Motor neuron (in vitro differentiated cells): ENCODE measurements at places on chromosomes 6 and 20.

- ATAC-seq: no peak
Observed at GRCh38 chr20:10987651-10988383, 314.0 kb upstream of the JAG1 start.

DNA sequence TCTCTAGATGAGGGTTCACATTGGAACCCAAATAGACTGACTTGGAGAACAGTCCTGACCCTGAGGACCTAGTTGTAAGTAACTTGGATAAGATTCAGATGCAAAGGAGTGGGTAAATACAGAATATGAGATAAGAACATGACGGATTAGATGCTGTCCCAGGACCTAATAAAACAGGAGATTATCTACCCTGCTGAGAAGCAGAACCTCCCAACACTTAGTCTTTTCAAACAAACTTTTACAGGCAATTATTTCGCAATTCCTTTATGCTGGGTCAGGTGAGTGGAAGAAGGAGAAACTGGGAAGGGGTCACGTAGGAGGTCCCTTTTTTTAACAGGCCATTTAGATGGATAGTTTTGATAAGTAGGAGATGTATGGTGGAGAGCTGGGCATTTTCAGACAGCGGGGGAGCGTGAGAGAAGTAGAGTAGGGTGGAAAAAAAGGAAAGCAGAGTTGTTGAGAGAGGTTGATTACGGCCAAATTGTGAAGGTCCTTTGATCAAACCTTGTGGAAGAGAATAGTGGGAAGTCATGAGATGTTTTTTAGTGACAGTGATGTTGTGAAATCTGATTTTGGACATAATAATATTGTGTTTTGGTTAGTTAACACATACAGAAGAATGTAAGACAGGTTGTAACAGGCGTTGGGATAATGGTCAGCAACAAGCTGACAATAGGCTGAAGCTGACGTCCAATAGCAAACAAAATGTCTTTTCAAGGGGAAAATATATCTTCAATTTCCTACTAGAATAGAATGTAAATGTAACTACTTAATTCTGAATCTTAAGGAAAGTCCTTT lies 32.8 kb downstream of the FAM83B start:
- ATAC-seq: no peak

GRCh38 chr6:72283571-72283970 lies 338.3 kb upstream of the KCNQ5 start:
- ATAC-seq: no peak

- no peak for ATAC-seq
Observed at GRCh38 chr6:68237205-68237604, 397.9 kb upstream of the ADGRB3 start.

DNA sequence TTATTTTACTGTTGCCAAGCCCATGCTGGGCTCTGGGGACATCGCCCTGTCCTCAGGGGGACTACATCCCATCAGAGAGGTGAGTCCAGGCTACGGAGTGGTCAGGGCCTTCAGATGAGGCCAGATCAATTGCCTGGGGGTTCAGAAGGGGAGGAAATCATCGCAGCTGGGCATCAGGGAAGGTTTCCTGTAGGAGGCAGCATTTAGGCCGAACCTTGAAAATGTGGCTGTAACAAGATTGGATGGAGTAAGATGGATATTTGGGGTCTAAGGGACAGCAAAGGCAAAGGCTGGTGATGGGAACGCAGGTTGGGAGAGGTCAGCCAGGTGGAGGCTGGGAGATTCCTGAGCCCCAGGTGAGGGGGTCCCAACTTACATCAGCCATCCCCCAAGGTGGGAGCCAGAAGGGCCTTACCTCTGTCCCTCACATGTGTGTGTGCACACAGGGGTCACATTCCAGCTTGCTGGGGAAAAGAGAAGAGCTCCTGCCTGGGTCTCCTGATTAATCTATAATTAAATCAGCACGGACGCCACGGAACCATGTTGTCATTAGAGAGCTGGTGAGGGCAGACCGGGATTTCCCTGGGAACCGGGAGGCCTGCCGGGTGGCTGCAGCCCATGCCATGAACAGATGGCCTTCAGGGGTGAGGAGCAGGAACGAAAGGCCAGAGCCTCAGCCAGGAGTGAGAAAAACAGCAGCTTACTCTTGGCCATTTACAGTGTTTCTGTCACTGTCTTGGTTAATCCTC lies 30.5 kb upstream of the DLGAP4 start:
- peak; percentile 28 for ATAC-seq

- no peak for ATAC-seq
Observed at GRCh38 chr6:13848522-13849150, 34.3 kb upstream of the MCUR1 start.

- no peak for ATAC-seq
Observed at GRCh38 chr20:57787151-57787989, 77.6 kb upstream of the PMEPA1 start.

DNA sequence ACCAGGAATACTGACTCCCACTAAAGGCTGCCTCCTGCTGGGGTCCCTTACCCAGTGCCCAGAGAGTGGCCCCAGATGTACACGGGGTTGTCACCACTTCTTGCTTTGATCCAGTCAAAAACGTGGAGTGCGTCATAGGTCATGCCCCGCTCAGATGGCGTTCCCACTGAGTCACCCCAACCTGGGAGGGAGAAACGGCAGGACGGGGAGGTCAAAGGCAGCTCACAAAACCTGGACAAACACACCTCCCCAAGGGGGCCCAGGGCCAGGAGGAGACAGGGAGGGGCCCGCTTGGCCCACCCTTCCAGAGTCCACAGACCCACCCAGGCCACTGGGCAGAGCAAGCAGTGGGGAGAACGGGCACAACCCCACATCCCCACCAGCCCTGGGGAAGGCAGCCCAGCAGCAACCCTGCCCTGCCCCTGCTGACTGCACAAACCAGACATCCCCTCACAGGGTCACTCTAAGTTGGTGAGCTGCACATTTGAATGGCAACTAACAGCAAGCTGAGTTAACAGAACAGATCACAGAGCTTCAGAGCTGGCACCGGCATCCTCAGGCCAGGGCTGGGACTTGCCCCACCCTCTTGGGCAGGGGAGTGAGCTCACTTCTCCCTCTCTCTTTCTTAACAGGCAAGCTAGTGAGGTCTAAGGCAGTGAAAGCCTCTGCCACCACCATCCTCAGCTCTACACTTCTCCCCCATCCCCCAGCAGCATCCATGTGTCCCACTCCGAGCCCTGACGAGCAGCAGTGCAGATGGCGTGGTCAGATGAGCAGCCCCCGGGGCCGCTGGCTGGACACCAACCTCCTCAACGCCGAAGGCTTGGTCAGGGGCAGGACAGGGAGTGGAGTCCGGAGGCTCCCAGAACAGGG lies 61.7 kb downstream of the PYGB start:
- ATAC-seq: peak; percentile 83

GRCh38 chr6:89956182-89956581 lies 61.9 kb downstream of the GJA10 start:
- no peak for ATAC-seq

DNA sequence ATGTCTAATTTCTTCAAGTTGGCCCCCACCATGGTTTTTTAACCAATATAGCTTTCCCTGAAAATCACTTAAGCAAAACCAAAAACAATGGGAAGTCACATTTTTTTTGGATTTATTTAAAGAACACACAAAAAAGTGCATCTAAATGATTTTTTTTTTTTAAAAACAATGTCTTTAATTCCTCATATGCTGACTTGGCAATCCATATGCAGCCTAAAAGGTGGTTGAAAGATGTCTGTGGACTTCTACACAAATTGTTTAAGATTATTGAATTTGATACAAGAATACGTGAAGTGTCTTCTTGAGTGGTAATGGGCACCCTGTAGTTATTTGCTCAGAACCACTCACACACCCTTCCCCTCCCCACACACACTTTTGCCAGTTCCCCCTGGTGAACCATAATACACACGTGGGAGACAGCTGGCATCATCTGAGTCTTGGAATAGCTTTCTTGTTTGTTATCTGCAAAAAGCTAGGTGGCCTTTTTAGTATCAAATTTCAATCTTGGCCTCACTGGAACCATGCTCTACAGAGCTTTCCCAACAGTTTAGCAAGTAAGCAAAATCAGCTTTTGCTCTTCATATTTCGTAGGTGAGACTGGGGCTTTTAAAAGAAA lies 60.9 kb upstream of the TULP1 start:
- no peak for ATAC-seq

GRCh38 chr6:45185403-45186251 lies 142.5 kb upstream of the RUNX2 start:
- no peak for ATAC-seq

DNA sequence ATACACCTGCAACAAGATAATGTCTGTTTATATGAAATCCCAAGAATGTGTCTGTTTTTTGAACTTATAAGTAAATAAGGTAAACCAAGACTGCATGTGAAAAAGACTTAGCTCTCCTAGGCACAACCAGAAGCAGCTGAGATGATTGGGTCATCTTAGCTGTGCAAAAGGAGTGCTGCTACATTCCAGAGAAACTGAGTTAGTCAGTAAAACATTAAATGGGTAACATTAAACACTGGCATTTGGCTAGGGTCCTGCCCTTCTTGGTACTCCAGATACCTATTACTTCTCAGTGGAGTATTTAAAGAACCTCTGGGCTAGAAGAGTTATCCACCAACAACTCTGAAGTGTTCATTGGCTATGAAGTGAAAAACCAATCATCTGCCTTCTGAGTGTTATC lies 47.8 kb downstream of the ILRUN start:
- ATAC-seq: no peak

GRCh38 chr6:9399916-9400315 lies 964.6 kb upstream of the SLC35B3 start:
- no peak for ATAC-seq

- no peak for ATAC-seq
Observed at GRCh38 chr6:16535564-16535963, 225.7 kb downstream of the ATXN1 start.

DNA sequence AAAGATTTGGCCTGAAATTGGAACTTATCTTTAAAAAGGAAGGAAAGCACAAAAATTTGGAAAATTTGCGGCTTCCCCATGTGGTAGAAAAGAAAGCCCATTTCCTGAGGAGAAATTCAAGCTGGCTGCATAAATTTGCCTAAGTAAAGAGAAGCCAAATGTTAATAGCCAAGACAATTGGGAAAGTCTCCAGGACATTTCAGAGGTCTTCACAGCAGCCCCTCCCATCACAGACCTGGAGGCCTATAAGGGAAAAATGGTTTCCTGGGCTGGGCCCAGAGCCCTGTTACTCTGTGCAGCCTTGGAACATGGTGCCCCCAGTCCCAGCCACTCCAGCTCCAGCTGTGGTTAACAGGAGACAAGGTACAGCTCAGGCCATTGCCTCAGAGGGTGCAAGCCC lies 736.5 kb downstream of the HACE1 start:
- no peak for ATAC-seq

DNA sequence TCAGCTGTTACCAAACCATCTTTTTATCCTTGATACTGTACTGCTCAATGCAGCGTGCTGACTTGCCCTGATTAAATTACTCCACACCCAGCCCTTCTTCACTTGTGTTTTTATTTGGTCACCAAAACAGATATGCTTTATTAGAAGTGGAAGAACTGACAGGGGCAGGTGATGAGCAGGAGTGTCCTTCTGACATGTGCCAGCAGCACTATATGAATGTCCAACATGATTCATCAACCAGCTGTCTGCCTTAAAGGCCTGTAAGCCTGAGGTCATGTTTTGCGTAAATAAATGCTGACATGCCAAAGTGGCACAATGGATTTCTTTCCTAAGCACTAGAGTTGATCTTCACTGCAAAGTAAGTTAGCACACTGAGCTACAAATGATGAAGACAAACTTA lies 15.4 kb downstream of the POPDC3 start:
- peak; percentile 96 for ATAC-seq

DNA sequence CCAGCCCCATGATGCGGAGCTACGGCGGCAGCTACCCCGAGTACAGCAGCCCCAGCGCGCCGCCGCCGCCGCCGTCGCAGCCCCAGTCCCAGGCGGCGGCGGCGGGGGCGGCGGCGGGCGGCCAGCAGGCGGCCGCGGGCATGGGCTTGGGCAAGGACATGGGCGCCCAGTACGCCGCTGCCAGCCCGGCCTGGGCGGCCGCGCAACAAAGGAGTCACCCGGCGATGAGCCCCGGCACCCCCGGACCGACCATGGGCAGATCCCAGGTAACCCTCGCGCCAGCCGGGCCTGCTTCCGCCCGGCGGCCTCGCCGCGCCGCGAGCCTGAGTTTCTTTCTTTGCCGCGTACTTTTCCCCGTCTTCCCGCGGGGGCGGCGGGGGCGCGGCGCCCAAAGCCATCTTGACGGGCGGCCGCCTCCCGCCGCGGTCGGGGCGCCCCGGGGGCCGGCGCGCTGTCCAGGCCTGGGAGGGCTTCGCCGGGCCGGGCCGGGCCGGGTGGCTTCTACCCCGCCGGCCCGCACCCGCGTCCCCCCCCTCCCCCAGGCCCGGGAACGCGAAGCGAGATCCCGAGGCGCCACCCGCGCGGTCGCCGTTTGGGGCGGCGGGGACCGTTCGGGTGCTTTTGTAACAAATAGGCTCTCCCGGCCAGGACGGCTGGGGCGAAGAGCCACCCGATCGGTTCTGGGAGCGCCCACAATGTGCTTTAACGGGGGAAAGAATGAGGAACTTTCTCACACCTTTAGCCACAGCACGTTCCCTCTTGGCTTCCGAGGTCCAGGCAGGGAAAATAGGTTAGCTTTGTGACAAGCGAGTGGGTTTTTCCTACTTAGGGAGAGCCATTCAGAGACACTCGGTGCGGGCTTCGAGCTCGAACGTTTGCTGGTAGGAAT lies 2.3 kb downstream of the ARID1B start:
- ATAC-seq: peak; percentile 2

- ATAC-seq: no peak
Observed at GRCh38 chr20:56793916-56794315, 164.8 kb downstream of the TFAP2C start.

GRCh38 chr6:12718015-12718414 lies 1.4 kb downstream of the PHACTR1 start:
- ATAC-seq: no peak

DNA sequence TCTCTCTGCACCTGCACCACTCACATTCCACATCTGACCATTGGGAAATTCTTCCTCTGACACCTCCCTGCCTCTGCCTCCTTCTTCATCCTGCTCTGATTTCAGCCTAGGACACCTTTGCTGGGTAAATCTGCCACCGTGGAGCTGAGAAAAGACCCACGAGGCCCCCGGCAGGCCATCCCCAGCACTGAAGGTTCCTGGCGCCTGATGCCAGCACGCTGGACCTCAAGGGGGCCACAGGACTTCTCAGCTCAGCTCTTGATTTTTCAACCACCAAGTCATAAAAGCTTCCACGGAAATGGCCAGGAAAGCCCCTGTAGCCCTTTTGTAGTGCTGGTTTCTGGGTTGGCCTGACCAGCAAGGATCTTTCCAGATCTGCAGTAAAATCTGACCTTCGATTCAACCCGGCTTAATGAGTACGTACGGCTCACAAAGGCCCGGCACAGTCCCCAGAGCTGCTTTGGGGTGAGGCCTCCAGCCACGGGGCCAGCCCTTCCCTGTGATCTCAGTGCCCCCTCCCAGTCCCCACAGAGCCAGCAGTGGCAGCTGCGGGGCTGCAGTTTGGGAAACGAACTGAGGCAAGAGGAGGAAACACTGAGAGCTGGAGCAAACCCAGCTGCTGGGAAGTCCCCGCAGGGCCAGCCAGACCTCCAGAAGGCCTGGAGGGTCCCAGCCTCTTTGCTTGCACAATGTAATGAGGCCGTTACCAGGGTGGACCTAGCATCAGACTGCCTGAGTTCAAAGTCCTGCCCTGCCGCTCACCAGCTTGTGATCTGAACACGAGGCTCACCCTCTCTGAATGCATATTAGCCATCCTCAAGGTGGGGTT lies 157.5 kb downstream of the BMP7 start:
- peak; percentile 93 for ATAC-seq
